ENCODE measurements at places on chromosomes 4 and X.
A peak's percentile ranks its signal among the peaks of the same experiment; 100 is the strongest.

DNA sequence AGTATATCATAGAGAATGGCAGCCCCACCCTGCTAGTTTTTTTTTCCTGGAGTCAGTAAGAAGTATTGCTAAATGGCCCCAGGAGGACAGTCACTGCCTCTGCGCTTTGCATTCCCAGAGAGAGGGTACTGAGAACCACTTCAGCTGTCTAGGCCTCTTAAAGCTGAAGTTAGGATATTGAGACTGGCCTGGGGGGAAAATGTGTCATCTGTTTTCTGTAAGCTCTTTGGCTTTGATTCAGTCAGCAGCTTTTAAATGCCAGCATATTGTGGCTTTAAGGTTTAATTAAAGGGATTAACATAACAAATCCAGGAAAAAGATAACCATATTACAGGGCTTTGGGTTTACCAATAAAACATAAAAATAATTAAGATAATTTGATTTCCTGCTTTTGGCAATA is 852.0 kb downstream of the PCDH18 start:
- DNase-seq, result no peak

DNA sequence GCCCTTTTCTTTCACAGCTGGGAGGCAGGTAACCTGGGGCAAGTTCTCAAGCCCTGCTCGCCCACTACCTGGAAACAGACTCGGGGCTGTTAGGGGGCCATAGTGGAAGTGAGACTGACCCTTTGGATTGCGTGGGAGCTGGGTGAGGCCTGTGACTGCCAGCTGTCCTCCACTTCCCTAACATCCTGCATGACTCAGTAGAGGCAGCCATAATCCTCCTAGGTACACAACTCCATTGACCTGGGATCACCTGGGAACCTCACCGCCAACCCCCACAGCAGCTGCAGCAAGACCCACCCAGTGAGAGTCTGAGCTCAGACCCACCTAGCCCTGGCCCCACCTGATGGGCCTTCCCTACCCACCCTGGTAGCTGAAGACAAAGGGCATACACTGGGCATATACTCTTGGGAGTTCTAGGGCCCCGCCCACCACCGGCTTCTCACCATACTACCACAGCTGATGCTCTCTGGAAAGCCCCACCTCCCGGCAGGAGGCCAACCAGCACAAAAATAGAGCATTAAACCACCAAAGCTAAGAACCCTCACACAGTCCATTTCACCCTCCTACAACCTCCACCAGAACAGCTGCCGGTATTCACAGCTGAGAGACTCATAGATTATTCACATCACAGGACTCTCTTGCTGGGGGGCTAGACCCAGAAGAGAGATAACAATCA is 61.1 kb upstream of the DCTD start:
- no peak for DNase-seq

GRCh38 chr4:47641755-47642154 is 156.7 kb downstream of the ATP10D start:
- DNase-seq, result no peak

GRCh38 chr4:74385386-74385785 is 20.4 kb downstream of the EREG start:
- DNase-seq, result no peak

DNA sequence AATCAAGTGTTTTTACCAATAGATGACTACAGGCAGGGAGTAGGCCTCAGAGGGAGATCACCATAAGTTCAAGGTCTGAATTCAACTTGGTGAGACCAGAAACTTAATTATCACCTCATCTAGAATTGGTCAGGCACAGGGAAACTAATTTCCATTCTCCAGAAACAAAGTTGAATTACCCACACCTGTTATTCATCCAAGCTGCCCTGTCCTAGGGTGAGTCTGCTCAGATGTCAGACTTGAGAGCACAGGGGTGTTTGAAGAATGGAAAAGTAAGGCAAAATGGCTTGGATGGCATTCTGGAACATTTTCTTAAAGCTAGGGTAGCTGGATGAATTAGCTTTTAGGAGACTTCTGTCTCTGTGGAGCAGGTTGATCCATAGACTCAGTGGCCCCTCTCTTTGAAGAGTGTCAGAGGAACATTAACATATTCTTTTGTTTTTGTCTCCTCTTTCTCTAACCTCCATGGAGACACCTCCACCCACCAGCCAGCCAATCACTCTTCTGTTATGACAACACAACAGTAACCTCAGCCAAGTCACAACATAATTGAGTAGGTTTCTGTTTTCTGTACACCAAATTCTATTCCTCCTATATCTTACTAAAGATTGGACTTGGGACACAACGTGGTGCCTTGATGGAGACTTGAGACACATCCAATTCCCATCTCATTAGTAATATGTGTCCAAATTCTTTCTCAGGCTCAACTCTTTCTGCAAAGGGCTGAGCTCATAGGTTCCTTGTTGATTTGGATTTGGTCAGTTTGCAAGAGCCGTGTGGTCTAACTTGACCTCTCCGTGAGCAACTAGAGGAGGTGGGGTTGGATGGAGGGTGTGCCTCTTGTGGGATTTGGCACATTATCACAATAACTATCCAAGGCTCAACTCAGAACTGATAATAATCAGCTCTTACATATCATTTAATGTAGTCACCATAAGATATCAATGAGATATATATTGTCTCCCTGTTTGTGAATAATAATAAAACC is 45.1 kb downstream of the VSIG4 start:
- DNase-seq, result no peak

DNA sequence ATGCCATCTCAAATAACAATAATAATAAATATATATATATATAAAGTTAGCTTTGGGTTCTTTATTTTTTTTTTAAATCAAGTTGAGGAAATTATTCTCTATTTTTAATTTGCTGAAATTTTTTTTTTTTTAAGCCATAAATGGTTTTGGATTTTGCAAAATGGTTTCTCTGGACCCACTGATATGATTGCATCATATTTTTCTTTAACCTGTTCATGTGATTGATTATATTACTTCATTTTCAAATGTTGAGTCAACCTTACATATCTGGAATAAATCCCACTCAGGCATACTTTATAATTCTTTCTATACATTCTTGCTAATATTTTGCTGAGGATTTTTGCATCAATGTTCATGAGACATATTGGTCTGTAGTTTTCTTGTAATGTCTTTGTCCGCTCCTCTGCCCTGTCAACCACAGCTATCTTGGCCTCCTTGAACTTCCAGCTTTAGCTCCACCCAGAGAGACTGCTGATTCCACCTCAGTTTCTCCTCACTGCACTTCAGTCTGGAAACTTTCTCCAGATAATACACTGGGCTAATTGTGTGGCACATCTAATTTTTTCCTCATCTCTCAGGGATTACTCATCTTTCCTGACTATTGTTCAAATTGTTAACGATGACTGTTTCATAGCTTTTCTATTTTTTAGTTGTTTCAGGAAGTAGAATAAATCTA is 160.9 kb upstream of the GIMD1 start:
- no peak for DNase-seq

- DNase-seq, result no peak
These were observed 35.0 kb upstream of the MAML3 start for GRCh38 chr4:140188975-140189374.

- DNase-seq, result no peak
These were observed 381.6 kb downstream of the GASK1B start for GRCh38 chr4:157791236-157791635.

DNA sequence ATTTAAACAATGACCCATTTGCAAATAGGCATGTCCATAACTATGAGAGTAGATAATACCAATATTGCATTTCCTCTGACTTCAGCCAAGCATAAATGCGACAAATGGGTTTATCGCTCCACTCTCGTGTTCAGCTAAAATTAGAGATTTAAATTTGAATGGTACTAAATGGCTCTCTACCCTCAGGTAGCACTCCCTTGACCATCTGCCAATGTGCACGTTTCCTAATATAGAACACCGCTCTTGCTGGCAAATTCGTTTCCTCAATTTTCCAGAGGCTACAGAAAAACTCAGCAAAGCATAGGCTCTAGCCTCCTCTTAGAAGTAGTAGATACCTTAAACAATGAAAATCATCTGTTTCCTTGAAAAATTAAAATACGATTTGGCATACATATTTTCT is 251.6 kb downstream of the ADGRA3 start:
- no peak for DNase-seq

- no peak for DNase-seq
These were observed 701.2 kb upstream of the LCORL start for GRCh38 chr4:18722748-18723191.

DNA sequence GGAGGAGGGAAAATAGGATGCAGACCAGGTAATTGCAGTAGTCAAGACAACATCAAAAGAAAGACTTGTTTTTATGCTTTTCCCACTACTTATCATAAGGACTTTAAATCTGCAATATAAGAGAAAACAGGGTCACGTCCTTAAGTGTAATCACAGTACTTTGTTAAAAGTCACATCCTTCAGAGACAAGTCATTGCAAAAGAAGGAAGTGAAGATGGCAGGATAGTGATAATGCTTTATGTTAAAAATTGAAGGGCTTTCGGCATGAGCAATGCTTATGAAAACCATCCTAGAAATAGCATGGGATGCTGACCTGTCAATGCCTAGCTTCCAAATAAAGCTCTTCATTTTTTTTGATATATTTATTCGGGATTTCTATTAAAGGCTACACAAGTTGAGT is 110.2 kb upstream of the TENM3 start:
- no peak for DNase-seq

DNA sequence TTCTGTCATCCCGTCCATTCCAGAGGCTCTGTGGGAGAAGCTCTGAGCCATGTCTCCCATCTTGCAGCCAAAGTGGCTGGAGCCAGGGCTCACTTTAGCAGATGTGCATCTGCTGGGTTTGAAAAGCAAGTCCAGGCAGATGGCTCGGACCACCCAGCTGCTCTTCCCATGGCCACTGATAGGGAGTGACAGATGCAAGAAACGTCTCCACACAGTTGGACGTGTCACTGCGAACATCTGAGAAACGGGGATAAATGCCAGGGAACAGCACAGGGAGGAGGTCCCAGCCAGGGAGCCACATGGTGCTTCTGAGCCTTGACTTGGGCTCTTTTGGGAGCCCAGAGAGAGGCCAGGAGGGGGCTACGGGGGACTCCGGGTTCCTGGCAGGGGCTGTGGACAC is 242.3 kb downstream of the AFAP1 start:
- DNase-seq, result no peak

DNA sequence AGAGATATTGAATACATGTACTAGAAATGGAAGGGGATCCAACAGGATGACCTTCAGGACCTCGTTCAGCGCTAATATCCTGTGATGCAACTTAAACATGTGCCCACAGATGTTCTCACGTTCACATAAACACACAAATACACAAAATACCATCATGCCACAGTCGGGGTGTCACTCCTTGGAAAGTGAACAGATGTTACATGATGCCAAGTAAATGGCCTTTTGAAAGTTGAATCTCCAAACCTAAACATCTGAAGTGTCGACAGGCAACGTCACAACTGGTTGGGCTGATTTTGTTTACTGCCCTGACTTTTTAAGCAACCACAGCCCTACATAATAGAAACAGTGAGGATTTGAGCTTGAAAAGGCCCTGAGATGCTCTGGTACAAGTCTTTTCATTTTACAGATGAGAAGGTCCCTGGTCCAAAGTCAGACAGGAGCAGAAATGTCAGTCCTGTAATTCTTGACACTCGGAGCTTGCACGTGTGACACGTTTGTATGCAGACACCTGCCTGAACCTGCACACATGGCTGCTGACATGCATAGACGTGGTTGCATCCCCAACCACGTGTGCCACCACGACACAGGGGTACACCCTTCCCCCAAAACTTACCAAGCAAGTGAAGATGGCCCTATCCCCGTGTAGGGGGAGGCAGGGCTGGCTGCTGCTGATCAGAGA is 23.5 kb upstream of the BCORL1 start:
- no peak for DNase-seq

DNA sequence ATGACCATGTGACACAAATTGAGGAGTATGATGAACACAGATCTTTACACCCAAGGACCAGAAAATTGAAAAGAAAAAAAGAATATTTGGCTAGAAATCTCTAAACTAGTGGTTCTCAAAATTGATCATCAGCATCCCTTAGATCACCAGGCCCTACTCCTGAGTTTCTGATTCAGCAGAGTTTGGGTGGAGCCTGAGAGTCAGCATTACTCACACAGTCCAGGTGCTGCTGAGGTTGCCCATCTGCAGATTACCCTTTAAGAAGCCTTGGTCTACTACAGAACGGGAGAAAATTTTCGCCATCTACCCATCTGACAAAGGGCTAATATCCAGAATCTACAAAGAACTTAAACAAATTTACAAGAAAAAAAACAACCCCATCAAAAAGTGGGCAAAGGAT is 182.8 kb downstream of the MOSPD2 start:
- no peak for DNase-seq

GRCh38 chrX:11269996-11270395 is 23.2 kb upstream of the AMELX start:
- DNase-seq, result no peak

- DNase-seq, result no peak
These were observed 114.1 kb upstream of the PPARGC1A start for GRCh38 chr4:24003926-24004325.

DNA sequence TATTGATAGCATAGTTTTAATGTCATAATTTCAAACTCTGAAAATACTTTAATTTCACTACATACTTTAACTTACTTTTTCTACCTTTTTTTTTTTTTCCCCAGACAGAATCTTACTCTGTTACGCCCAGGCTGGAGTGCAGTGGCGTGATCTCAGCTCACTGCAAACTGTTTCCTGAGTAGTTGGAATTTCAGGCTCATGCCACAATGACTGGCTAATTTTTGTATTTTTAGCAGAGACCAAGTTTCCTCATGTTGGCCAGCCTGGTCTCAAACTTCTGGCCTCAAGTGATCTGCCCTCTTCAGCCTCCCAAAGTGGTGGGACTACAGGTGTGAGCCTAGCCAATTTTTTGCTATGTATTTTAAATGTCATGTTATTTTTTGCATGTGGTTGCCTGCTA is 741.6 kb downstream of the TRAM1L1 start:
- DNase-seq, result no peak

DNA sequence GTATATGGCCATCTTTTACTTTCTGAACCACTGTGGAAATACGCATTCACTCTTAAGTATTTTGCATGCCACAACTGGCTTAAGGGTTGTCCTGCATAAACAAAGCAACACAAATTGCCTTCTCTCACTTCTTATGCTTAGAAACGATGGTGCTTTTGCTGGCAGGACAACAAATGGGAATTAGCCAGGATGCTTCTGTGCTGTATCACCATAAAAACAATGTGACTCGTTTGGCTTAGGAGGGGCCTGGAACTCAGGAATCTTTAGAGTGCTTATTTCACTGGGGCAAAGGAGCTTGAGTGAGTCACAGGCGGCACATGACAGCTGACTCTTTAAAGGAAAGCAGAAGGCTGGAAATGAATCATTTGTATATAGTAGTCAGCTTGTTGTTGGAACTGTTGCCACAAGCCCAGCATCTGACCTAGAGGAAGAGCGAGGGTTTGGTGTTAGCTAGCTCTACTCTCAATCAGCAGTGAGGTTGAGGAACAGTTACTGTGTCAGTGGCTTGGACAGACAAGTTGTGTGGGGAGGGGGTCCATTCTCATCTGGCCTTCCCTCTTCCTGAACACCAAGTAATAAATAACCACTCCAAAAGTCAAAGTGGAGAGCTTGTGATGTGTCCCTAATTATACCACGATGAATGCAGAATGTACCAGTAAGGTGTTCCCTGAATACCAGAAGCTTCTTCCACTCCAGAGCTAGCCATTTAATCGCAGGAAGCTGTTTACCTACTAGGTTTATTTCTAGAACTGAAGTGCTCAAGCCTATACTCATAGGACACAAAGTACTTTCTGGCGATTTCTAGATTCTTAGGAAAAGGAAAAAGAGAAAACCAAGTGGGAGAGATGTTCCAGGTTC is 293.1 kb downstream of the CAMK2D start:
- no peak for DNase-seq

- DNase-seq, result peak; percentile 45
These were observed 189.1 kb upstream of the RBPJ start for GRCh38 chr4:26131711-26132110.
